ENCODE measurements at places on chromosomes 3 and 15.

DNA sequence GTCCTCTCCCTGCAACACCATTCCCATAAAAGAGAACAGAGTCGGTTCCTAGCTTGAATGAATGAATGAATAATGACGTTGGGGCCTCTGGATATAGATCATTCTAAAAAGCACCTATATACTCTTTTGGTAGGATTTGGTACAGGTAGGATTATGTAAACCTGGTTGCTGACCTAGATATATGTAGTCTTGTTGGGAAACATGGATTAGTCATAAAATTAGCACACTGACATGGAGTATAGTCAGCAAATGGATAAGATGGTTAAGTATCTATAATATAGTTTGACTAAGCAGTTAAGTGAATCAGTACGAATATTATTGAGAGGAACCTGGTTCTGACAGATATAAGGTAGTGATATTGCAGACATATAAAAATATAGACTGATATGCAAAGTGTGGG, 142.5 kb downstream of the FILIP1L start:
- DNase-seq = no peak

DNA sequence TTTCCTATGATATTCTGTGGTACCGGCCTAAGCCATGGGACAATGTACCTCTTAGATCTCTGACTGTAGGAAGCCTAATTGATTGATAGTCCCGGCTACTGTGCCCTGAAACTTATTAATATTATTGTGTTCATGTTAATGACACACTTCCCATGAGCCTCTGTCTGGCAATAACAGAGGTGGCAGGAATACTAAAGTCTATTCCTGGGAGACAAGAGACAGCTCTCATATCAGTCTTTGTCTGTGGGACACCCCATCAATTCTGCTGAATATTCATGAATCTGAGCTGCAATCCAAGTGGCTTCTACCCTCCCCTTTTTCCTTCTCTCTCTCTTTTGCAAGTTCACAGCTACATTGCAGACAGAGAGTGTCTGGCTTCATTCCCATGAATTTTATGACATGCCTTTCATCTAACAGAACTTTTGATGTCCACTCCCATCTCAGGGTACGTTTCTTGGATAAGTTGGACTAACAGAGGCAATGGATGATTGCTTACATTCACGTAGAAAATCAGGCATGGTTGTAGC, 907.5 kb downstream of the ZPLD1 start:
- DNase-seq = no peak

DNA sequence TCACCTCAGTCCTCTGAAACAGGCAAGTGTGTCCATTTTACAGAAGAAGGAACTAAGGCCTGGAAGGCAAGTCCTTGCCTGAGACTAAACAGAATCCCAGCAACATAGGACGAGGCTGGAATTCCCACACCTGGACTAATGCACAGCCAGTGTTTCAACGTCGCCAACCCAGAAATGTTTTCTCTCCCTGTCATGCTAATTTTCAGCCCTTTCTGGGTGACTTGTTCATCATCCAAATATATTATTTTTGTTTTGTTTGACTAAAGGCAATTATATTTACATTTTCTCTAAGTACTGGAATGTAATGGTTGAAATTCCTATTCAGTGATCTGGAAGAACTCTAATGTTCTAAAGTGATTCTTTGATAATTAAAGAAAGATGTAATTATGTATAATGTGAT, 51.8 kb downstream of the BTD start:
- no peak for DNase-seq

GRCh38 chr15:39285663-39286062, 295.2 kb upstream of the THBS1 start:
- DNase-seq = no peak

DNA sequence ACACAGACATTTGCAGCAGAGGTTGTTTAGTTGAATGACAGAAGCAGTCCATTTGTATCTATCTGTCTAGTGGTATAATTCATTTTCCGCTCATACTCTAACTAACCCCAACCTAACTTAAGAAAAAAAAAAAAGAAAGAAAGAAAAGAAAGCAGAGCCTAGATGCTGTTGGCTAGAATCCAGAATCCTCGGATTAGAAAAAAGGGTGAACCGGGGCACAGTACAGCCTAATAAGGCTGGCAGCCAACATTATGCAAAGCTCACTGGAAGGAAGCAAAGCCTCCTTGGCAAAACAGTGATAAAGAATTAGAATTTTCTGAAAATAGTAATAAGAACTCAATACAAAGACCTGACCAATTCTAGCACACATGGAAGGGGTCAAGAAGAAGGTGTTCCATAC, 640.8 kb downstream of the TUSC7 start:
- no peak for DNase-seq

- no peak for DNase-seq
These were observed 79.8 kb downstream of the RBPMS2 start for GRCh38 chr15:64695561-64695992.

DNA sequence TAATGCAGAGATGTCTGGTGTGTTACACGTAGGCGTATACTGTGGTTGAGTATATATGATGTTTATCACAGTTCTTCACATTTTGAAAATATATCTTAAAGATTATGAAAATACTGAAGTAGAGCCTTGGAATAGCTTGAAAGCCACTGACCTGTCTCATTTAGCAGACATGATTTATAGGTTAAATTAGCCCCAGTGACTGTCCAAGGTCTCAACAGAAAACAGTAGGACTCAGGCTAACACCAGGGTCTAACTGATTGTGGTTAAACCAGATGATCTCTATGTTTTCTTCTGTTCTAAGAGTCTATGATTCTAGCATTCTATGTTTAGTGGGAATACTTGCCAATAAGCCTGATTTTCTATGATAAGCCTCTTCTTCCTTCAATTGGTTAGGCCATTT, 166.4 kb upstream of the NR2E3 start:
- DNase-seq = no peak

- DNase-seq = no peak
These were observed 4.1 kb downstream of the LOXL1 start for GRCh38 chr15:73930371-73930770.

DNA sequence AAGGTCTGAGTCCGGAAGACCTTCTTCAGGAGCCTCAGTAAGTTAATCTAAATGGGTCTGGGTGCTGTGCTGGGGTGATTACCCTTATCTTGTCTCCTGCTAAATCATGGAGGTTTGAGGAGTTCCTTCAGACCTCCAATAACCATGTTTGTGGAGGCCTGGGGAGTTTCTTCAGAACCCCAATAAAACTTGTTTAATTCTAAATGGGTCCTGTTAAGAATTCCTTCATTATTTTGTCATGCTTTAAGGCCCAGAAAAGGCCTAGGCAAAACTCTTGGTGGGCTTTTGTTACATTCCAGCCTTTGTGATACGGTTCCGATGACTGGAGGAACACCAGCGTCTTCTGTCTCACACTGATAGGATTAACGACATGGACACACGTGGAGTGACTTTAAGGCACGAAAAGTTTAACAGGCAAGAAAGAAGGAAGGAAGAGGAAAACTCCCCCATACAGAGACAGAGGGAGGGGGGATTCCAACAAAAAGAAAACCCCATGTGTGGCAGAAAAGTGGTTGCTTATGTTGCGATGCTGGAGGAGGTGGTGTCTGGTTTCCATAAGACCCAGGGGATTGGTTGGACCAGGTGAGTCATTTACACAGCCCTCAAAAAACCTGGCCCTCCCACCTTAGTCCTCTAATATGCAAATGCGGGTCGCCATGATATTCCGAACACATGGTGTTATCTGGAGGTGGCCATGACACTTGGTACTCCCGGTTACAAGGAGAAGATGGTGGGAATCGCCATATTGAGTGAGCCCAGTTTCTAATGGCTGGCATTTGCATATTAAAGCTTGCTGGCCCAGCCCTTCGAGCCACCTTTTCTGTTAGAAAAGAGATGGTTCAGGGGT, 72.6 kb upstream of the MFGE8 start:
- DNase-seq = no peak

GRCh38 chr3:120033596-120033995, 60.7 kb downstream of the GSK3B start:
- DNase-seq = no peak

DNA sequence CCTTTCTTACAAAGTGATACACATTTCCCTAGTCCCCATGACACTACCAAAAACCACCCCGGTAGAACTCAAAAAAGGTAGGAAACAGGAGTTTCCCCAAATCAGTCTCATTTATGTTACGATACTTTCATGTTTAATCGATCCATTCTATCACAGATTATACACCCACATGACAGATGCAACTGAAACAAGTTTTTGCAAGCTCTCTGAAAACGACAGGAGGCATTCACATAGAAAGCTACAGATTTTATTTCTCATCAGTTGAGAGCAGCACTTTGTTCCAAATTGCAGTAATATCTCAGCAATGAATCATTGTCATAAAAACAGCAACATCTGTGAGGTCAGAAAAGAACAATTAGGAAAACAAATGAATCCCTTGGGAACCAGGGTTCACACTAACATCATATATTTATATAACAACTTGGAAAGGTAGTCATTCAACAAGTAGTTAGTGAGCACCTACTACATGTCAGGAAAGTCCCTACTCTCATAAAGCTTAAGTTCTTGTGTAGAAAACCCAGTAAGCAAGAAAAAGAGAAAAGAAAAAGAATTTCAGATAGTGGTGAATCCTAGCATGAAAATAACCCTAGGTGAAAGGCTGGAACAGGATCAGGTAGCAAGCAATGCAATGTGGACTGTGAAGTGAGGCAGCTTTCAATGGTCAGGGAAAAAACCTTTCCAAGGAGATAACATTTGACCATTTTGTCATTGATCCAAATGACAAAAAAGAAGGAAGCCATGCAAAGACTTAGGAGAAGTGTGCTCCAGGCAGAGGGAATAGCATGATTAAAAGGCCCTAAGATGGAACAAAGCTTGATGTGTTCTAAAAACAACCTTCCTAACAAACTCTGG, 8.3 kb downstream of the PLD1 start:
- no peak for DNase-seq

- DNase-seq = no peak
These were observed 72.1 kb downstream of the TIGIT start for GRCh38 chr3:114365909-114366308.

GRCh38 chr3:164577667-164578210, 500.6 kb downstream of the SI start:
- DNase-seq = no peak

GRCh38 chr3:142418926-142419592, 28.8 kb downstream of the XRN1 start:
- no peak for DNase-seq

DNA sequence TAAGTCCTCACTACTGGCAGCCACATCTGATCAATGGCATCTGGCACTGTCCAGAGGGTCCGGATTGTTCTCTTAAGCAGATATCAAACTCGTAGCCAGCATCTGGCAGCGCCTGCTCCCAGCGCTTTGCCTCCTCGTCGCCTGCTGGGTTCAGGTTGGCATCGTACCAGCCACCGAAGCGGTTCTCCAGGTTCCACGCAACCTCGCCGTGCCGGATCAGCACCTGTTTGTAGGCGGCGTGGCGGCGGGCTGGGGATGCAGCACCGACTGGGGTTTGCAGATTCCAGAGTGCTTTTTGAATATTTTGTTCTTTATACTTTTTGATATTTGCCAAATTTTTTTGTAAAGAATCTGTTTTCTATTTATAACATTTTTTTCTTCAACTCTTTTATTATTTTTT, 111.6 kb downstream of the NR2F2 start:
- no peak for DNase-seq

- no peak for DNase-seq
These were observed 10.7 kb upstream of the TRAK1 start for GRCh38 chr3:42080453-42080872.

DNA sequence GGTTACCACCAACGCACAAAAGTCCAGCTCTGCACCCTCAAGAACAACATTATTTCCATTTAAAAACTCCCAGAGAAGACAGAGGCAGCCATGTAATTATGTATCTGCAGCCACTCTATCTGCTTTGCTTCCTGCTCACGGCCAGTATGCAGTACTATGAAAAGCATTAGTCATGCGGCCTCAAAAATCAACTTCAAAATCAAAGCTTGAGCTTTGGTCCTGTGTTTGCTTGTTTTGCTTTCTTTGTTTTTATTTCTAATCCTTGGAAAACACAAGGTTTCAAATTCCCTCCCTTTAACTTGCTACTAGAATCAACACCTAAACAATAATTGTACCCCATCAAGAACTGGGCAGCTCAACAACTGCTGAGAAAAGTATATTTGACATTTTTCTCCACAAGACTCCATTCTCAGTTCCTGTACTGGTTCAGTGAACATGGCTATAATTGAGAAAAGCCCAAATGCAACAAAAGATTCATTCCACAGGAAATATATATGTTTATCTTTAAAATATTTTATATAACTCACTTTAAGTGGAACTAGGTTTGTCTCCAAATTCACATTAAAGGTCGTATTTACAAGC, 37.6 kb downstream of the GBE1 start:
- no peak for DNase-seq

- no peak for DNase-seq
These were observed 601.0 kb downstream of the MECOM start for GRCh38 chr3:169062501-169062900.

DNA sequence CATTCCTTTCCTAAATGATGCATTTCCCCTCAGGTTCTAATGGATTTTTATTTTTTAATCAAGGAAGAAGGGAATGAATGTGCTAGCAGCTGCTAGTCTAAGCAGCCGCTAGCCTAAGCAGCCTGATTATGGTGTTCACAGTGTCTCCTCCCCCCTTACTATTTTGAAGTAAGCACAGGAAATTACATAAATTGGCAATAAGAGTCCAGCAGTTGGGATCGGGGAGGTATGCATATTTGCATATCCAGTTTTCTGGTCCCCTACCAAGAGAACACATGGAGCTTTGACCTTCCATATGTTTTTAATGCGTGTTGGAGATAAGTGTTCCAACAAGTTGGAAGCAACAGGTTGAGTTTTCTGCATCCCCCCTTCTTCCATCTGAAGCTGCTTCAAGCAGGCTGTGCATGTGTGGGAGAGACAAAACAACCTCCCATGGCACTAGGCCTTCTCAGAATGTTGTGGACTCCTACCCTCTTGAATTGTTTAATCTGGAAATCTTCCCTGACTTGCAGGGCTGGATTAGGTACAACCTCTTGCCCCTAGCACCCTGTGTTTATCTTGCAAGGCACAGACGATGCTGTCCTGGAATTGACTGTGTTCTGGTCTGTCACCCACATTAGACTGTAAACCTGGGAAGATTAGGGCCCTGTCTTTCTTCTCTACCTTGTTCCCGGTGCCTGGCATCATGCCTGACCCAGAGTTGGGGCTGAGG, 124.8 kb upstream of the LRIG1 start:
- DNase-seq = no peak

DNA sequence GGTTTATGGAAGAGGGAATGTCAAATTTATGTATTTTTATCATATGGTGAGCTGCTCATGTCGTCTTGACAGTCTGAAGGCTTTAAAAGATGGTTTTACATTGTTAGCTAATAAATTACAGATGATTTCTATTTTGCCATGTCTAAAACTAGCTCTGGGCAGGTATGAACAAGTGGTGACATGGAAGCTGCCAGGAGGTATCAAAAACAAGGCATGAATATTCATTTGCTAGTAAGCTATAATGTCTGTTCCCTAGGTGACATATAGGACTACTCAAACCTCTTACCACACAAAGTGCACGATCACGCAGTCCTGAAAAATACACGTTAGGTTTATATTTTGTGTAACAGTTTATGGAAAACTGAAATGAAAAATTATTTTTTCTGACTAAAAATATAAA, 34.8 kb downstream of the ST3GAL6 start:
- no peak for DNase-seq

Data from GM20000 (cell line).